ENCODE measurements at places on chromosomes 1 and 21.

DNA sequence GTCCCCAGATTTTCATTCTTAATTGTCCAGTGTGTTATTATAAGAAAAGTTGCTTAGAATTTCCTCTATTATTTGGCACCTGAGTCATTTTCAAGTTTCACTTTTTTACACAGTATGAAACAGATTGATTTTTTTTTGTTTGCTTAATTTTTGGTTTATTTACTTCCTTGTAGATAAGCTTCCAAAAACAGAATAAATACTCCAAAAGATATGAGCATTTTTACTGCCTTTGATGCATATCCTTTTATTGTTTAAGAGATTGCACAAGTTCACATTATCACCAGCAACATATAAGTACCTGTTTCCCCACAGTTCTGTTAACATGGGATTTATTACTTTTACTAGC, 36.3 kb upstream of the AHCYL1 start:
- DNase-seq = no peak

- DNase-seq = no peak
Observed at GRCh38 chr1:63981408-63981773, 207.6 kb downstream of the ROR1 start.

- DNase-seq = no peak
Observed at GRCh38 chr1:47818682-47819573, 178.3 kb downstream of the TRABD2B start.

DNA sequence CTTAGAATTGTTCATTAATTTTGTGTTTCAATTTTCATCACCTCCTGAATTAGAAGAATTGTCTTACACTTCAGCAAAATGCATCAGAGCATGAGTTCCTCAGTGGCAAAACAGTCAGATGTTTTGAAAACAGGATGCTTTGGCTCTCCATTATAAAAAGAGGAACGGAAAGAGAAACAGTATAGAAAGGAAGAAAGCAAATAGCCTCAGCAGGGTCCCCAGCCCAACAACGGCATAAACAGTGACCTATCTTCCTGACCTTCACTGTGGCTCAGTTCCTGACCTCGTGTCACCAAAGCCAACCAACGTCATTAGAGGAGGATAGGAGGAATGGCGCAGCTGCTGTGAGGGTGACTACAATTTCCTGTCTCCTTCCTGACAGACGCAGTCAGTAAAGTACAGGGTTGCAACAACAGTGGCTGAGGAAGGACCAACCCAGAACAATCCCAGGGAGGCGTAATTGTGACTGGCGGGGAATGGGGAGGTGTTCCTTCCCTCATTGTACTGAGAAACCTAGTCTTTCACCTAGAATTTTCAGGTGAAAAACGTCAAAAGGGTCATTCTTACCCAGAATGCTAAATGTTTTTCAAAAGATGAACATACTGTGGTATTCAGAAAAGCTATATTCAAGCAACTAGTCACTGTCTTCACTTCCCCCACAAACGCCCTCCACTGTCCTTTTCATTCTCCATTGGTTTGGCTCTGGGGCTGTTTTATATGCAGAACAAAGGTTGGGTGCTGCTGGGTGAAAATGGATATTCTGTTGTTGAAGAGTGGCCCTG, 197.9 kb upstream of the SGIP1 start:
- no peak for DNase-seq

DNA sequence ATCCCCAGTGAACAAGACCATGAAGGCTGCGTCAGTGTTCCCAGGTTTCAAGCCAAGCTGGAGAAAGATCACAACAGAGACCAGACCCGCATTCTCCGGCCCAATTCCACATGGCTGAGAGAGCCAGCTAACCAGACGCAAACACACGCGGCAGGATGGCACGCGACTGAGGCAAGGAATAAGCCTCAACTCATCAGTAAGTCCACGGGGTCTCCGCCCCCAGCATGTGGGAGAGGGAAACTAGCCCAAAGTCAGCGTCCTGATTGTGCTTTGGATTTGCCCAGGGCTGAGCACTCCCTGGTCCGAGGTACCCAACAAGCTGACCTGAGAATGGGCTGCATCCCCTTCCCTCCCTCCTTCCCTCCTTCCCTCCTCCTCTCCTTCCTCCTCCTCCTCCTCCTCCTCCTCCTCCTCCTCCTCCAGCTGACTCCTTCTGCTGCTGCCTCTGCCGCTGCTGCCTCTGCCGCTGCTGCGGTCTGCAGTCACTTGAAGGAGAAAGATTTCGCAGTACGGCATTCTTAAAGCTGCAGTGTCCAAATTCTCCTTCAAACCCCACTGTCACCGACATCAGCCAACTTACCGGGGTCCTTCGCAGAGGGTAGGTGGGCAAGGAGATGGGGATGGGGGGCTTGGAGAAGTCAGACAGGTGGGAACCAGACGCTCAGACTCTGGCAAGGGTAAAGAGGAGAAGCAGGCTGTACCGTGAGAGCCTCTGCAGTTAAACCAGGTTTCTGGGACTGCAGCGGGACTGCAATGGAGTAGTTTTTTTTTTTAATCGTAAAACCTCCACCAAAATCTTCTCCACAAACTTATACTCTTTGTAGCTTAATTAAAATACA, 33.0 kb upstream of the H6PD start:
- DNase-seq = no peak

- DNase-seq = no peak
Observed at GRCh38 chr1:37410105-37410504, 64.3 kb upstream of the ZC3H12A start.

DNA sequence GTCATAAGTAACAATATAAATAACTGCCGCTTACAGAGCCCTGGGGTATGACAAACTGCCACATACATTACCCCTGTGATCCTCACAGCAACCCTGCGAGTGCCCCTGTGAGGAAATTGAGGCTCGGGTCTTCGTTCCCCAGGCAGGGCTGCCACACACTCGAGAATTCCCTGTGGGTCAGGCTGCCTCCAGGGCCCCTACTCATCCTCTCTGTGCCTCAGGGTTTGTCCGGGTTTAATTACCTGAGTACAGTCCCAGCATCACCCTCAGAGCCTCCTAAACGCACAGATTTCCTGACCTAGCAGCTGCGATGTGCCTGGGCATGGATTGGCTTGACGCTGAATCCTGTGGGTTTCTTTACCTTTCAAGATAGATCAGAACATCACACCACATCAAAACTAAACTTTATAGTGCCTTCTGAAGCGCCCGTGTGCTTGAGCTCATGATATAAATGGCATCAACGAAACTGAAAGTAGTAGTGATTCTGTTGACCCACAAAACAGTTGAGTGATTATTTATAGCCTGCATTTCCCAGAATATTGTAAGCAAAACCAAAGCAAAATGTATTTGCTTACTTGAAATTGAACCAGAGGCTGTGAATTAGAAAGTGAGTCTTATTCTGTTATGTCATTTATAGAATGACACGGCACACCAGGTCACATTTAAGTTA, 14.0 kb downstream of the SLC37A1 start:
- no peak for DNase-seq

GRCh38 chr21:45788637-45789506, 145.3 kb downstream of the PCBP3 start:
- DNase-seq = no peak

DNA sequence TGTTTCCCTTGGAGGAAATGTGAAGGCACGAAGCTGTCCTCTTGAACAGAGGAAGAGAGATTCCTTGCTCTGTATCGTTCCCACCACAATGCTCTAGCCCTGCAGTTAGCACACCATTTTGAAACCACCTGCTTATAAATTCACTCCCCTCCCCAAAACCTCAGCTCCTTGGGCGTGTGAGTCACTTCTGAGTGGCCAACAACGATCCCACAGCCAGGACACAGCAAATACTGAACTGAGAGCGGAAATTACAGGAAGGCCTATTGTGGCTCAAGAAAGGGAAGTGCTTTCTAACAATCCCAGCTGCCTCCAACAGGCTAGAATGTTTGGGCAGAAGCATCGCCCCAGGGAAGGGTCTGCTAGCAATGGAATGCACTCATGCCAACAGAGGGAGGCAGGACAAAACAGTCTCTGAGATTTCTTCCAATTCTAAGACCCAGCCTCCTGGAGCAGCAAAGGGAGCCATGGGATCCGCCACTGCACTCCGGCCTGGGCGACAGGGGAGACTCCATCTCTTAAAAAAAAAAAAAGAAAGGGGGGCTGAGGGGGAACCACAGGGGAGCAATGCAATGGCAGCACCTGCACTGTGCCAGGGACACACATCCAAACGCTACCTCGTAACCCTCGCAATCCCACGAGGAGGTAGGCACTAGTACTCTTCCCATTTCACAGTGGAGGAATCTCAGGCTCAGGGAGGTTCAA, 1.9 kb downstream of the TMEM53 start:
- no peak for DNase-seq

- no peak for DNase-seq
Observed at GRCh38 chr1:207824691-207825408, 73.0 kb downstream of the CD46 start.

DNA sequence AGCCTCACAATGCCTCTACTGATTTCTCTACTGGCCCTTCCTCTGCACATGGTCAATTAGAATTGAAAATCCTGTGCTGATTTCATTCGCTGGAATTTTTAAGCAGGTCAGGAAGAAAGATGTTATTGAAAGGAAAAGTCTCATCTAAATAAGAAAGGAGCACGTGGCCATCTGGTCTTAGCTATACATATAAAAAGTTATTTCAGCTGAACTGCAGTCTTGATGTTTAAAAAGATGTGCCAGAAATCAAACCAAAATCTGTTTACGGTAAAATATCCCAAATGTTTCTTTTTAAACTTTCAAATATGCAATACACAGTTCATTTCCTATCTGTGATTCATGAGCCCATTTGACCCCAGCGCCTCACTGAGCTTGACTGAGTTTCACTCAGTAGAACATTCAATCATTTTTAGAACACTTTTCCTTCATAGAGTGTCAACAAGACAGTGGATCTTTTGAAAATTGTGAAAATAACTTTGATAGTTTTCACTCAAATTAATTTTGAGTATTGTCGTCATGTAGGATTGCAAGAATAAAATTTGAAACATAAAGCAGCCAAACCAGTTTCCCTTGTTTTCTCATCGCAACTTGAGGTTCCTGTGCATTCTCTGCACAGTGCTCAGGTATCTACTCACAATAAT, 293.6 kb downstream of the PTPRC start:
- peak; percentile 58 for DNase-seq

- no peak for DNase-seq
Observed at GRCh38 chr1:54835131-54835898, 34.2 kb upstream of the TTC22 start.

DNA sequence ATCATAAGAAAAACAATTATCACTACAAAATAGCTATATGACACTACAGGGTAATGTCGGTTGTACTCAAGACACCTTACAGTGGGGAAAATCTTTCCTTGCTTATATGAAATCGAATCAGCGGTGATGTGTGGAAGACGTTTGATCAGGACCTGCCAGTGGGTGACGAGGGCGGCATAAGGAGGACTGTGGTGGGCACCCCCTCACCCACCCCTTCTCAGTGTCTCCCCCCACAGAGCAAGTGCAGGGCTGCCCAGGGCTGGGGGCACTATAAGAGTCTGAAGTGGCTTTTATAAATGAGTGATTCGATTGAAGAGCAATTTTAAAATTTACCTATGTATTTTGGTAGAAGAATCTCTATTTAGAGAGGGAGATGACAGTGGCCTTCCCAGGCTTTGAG, 35.8 kb downstream of the CRYAA start:
- no peak for DNase-seq

- no peak for DNase-seq
Observed at GRCh38 chr1:37076168-37076567, 41.9 kb upstream of the GRIK3 start.

GRCh38 chr1:198101716-198102453, 54.9 kb upstream of the NEK7 start:
- DNase-seq = no peak

- no peak for DNase-seq
Observed at GRCh38 chr1:151535326-151536271, 4.5 kb upstream of the TUFT1 start.

DNA sequence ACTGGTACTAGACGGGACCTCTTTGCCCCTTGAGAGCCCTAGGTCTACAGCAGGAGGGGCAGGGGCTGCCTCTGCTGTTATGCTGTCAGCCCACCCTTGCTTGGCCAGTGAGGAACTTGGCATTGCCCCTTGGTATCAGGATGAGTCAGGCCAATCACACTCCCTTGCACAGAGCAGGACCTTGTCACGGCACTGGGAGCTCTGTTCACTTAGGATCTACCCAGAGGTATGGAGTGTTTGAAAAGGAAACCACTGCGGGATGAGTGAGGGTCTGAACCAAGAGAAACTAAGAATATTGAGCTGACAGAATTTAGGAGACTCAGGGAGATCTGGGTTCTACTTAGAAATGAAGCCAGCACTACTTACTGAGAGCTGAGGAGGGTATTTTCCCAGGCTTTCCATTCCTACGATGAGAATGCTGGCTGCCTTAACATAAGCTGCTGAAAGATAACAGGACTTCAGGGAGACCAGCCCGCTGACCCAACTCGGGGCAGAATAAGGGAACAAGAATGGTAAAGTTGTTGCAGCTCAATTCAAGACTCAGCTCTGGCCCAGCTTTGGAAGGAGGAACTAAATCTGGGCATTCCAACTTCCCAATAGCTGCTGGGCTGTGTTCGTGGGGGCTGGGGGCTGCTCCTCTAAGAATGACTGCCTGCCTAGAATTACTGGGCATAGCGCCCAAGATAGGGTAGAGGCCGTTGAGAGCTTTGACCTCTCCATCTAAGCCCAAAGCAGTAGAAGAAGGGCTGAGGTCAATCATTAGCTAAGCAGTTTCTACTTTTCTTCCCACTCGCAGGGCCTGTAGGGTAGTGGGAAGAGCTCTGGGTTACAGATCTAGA, 1.5 kb downstream of the FABP3 start:
- DNase-seq = peak; percentile 21

DNA sequence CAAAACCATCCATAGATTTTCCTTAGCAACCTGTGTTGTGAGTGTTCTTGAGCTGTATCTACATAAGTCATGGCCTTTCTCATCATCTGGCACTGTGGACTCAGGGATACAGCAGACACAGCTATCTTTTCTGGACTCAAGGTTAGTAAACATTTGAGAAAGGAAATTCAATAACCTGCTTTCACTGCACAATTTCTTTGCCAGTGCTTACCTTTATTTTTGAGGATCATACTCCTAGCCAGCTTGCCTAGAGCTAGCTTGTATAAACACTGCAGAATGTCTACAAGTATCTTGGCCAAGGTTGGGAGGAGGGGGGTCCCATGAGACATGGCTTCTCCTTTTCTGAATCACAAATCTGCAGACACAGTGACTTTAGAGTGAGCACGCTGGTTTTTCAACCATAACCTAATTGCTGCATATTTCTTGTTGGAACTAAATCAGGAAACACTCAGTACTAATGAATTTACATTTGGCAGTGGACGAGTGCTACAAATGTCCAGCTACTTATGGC, 27.2 kb downstream of the ADAMTS5 start:
- peak; percentile 61 for DNase-seq

Measured in cerebellar cortex (tissue), 1 donor.